Stimulated activated CD4-positive, alpha-beta T cell treated with anti-CD3 and anti-CD28 coated beads, Interleukin-4, amount 100 ng/mL, for 24 hours (primary cell): ENCODE measurements at places on chromosomes 11 and 22.

DNA sequence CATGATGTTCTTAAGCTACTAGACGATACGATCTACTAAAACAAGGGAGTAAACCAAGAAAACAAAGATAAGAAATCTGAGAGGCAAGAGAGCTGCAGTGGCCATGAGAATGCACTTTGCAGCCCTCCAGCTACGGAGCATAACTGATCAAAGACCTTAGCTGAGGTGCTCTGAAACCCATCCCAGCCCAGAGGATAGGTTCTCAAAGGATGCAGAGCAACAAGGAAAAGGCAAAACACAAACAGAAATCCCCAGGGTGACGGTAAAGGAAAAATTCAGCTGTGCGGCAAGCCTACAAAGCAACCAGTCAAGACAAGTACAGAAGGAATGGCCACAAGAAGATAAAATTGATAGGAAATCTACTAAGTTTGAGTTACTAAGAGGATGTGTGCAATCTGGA, 32.5 kb upstream of the CFAP300 start:
- no peak for DNase-seq

DNA sequence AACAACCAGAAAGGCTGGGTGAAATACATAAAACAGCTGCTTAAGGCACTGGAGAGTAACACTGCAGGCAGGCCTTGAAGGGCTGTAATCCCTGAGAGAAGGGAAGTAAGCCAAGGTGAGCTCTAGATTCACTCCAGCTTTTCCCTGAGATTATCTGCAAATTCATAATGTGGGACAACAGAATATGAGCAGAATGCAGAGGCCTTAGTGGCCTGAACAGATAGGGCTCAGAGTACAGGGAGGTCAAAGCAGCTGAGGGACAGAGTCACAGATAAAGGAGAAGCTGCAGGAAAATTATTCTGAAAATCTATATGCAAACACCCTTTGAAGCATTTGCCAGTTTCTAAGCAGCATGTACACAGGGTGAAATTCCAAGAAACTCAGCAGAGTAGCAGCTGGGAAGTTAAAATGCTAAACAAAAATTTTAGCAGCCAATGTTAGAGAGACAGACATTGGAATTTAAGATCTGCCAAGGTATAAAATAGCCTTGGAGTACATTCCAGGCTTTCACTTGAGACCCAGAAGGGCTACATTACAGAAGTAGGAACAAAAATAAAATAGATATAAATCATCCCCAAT, 48.1 kb upstream of the CWF19L2 start:
- no peak for DNase-seq

DNA sequence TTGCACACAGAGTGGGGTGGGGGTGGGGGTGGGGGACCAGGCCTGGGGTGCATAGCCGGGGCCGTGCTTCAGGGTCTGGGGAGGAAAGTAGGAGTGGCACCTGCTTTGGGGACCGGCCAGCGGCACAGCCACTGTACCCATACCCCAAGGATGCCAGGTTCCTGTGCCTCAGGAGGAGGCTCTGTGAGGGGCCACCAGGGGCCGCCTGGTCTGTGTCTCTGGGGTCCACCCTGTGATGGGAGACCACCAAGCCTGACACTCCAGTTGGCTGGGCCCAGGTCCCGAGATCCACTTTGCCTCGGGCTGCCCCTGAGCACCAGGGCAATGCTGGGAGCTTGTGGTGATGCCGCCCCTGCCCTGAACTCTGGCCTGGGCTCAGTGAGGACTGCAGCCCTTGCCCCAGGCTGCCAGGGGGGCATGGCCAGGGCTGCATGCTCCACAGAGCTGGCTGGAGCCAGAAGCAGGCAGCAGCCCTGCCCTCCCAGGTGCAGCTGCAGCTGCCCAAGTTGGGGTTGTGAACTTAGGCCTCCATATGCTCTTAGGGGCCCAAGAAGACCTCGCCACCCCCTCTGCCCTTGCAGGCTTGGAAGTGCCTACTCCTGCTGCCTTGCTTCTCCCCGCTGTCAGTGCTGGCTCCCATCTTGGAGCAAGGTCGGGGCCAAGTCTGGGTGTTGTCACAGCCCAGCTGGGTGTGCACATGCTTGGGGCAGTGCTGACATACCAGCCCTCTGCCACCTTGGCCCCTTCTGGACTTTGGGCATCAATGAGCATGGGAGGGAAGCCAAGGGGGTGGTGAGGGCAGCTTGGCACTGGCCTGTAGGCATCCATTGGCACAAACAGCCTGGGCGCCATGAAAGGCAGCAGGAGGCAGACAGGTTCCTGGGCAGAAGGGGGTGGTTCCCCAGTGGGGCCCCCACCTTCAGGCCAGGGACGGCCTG, 123.3 kb upstream of the THY1 start:
- no peak for DNase-seq

DNA sequence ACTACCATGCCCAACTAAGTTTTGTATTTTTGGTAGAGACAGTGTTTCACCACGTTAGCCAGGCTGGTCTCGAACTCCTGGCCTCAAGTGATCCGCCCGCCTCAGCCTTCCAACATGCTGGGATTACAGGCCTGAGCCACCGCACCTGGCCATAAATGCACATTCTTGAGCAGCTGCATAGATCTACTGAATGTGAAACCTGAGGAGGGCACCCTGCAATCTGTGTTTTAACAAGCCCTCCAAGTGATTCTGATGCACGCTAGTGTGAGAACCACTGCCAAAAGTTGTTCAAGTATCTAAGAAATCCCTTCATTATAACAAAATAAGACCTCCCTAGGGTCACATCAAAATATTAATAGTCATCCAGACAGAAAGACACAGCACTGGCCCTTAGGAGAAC, 89.3 kb downstream of the RDX start:
- no peak for DNase-seq

DNA sequence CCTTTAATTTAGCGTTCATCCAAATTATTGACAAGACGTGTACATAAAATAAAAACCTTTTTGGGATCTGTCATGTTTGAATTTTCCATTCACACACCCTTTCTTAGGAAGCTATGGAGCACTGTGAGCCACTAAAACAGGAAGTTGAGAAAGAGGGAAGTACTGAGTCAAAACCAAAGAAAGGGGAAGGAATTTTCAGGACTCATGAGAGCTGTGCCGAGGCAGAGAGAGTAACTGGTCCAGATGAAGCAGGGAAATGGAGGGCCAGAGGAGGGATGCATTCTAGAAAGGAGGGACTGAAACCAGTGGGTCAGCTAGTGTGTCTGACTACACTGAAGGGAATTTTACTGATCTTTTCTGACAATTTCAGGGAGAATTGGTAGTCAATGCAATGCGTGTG, 24.9 kb downstream of the APLP2 start:
- no peak for DNase-seq

DNA sequence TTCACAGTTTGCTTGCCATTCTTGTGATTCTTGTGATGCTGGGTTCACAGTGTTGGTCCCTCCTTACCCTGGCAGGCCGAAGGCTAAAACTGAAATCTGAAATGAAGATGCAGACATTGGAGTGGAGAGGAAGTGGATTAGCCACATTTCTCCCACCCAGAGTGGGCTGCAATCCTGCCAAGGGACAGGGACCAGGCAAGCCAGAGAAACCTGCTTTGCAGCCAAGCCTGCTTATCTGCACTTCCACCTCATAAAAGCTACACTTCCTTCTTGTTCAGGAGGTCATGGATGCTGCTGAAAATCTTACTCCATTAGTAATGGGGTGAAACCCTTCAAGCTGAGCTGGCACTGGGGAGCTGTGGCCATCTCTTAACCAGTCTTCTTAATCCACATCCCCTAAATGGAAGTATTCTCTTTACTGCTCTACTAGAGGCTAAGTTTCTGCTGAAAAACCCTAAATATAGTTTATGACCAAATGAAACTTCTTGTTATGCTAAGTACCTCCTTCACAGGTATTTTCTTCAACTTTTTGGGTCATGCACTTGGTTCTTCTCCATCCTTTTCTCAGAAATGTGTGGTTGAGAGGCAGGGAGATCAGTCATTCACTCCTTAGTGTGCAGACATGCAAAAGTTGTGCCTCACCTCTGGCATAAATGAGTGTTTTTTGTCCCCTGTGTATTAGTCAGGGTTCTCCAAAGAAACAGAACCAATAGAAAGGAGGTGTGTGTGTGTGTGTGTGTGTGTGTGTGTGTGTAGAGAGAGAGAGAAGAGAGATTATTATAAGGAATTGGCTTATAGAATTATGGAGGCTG, 133.9 kb upstream of the BMAL1 start:
- DNase-seq, result no peak

DNA sequence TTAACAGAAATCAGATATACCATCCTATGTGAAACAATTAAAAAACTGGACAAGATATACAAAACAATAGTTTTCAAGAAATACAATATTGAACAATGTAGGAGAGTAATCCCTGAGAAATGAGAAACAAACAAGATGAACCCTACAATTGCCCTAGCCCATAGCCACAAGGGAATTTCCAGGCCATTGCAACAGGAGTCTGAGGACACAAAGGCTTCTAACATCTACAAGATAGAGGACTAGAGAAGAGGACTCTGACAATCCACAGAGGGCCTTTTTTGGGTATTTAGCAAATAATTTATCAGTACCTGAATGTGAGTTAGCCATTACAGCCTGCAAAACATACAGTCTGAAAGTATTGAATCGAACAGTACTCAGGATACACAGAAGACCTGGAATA, 251.7 kb downstream of the GRM5 start:
- no peak for DNase-seq

DNA sequence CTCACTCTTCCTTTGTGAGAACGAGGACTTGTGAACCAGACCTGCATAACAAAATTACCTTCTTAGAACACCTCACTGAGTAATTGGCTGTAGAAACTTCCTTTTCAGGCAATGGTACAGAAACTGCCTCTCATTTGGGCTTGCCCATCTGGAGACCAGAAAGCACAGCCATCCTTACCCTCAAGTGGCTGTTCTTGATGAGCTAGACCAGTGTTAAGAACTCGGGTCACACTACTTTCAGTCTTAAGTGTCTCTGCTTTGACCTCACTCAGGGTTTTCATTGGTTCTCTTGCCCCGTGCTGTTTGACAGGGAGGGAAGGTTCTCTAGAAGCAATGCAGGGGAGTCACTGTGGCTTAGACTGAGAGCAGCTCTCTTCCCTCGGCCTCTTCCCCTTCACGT, 29.3 kb downstream of the NAT10 start:
- no peak for DNase-seq

DNA sequence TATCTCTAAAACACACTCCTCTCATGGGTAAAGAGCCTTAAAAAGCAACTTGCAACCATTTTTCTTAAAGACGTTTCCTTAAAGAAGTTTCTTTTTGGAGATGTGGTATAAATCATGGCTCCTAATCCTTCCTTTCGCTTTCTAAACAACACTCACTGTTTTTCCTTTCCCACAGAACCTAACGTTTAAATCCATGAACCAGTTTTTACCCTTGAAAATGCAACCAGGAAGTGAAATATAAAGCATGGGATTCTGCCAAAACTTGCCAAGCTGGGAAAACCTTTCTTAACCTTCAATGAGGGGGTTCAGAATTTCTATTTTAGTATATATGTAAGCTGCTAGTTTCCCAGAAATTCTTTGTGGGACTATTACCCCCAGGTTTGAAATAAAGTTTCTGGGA, 8.6 kb downstream of the PLEKHA7 start:
- DNase-seq, result no peak

DNA sequence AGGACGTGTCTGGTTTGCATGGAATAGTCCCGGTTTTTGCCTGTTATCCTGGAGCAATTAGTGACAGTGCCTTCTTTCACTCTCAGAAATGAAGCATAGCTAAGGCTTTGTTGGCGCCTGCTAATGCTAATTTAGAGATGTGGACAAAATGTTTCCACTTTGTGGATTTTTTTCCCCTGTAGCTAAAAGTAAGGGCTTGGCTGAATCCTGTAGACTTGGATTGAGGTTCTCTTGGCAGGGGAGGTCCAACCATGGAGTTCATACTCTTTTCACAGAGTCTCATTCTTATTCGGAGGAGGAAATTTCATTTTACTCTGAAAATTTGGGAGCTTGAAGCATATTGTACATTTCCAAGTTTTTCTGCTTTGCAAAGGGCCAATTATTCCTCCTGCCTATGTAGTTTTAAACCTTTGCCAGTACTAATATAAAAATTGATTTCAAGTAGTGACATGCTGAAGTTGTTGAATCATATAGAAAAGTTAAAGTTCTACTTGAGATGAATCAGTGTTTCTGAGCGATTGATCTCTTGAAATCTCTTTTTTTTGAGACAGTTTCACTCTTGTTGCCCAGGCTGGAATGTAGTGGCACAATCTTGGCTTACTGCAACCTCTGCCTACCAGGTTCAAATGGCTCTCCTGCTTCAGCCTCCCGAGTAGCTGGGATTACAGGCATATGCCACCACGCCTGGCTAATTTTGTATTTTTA, 20.0 kb downstream of the PPFIA1 start:
- DNase-seq, result no peak

- no peak for DNase-seq
These were observed 5.0 kb upstream of the PLEKHA7 start for GRCh38 chr11:17019232-17019631.

GRCh38 chr11:63873311-63873710, 34.4 kb downstream of the MARK2 start:
- DNase-seq, result no peak
